ENCODE measurements at places on chromosomes 7 and 10.

GRCh38 chr10:58480321-58480720, 32.4 kb upstream of the BICC1 start:
- DNase-seq, result no peak

DNA sequence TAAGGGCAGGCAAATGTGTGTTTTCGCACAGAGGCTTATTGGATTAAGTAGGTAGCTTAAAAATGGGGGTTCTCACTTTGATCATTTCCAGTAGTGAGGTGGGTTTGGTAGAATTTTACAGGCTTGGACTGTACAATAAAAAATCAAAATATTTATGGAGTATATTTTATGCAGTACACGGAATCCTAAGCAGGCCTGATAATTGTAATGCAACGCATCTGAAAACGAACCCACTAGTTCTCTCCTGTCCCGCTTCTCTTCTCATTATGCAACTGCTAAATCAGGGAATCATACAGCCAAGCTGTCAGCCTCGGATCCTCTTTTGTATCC, 377 bp upstream of the POLR1F start:
- DNase-seq, result no peak

- no peak for DNase-seq
Observed at GRCh38 chr7:74299401-74299800, 10.2 kb downstream of the CLIP2 start.

- DNase-seq, result no peak
Observed at GRCh38 chr7:1624999-1625927, 44.8 kb upstream of the ELFN1 start.

DNA sequence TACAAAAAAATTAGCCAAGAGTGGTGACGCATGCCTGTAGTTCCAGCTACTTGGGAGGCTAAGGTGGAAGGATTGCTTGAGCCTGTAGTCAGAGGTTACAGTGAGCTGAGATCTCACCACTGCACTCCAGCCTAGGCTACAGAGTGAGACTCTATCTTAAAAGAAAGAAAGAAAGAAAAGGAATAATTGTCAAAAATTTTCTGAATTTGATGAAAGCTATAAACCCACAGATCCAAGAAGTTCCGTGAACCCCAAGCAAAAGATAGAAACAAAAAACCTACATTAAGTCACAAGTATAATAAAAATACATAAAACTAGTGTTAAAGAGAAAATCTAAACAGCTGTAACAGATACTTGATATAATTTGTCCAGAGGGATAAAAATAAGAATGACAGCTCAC, 60.1 kb upstream of the KMT2C start:
- DNase-seq, result no peak

DNA sequence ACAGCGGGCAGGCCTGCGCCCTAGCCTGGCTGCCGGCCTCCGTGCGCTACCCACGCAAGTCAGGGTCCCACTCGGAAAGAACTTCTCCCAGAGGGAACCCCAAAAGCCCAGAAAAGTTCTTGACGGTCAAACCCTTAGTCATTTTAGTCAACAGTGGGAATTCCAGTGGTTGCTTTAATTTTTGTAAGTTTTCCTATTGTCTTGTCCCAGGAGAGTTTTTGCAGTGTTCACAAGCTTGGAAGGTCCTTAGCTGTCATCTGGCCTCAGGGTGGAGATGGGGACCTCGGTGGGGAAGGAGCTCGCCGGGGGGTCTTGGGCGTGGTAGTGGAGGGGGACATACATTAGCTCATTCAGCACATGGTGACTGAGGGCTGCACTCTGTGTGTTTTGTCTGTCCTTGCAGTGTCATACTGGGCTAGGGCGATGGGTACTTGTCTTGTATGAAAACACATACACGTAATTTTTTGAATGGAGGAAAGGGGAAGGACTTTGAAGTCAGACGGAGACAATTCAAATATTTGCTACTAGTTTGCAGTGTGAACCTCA, 736 bp downstream of the MINDY4 start:
- peak; percentile 5 for DNase-seq

GRCh38 chr7:36079446-36080025, 73.5 kb upstream of the EEPD1 start:
- no peak for DNase-seq

- no peak for DNase-seq
Observed at GRCh38 chr7:117937753-117938483, 64.7 kb upstream of the CTTNBP2 start.

DNA sequence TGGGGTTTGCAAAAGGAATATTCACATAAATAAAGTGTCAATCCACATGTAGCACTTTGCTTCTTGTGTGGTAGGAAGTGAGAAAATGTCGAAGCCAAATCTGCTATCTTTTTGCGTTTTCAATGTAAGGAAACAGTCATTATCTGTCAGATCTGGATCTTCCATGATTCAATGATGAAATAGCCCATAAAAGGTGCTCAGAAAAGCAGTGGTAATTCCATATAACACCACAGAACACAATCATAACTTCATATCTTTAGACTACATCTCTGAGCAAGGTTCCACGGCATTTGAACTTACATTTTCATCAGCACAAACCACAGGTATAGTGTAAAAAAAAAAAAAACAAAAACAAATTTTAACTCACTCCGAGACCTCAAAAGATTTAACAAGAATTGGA, 39.9 kb upstream of the EGR2 start:
- no peak for DNase-seq

Data from CD4-positive, alpha-beta T cell treated with Interleukin-6 for 4 hours (primary cell).